ENCODE measurements at places on chromosomes 2 and 18. TPM values are rescaled to one million over a fixed set of nuclear protein-coding genes. Genes with fewer than 3 reads are reported as not detected.

The EGR4 gene
- total RNA-seq: 0.10 TPM

DNA sequence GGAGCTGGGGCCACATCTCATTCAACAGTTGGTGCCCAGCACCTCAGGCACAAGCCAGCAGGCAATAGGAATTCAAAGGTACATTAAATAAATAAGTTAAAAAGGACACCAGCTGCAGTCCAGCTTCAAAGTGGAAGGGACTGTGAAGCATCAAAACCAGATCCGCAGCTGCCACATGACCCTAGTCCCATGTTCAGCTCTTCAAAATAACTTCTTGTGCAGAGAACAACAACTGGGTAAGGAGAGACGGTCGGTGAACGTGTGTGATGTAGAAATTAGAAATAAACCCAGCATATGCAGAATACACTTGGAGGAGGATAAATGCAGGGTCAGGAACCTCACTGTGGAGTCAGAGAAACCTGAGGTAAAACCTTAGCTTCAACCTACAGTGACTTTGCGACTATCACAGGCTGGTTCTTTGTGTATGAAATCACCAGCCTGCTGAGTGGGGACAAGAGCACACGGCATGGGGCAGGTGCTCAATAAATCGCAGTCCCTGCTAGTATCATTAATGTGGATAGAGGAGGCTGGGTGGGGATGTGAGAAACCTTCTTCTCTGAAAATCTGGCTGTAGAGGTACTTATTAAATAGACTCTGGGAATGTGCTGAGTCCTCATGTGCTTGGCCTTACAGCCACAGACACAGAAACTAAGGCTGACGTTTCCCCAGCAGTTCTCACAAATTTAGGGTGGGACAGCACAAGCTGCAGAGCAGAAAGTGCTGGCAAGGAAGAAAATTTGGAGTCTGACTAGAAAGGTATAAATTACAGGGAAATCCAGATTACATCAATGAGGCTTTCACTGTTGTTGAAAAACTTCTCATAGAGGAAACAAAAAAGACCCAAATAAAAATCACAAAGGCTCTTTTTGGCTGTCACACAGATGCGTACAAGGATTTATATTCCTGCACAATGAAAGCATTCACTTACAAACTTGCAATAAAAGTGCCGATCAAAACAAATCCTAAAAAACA lies 20.7 kb downstream of the FBXO15 start:
- H3K27ac ChIP-seq: peak overlapping the region; percentile 81
- no peaks in the 10 kb centered on the region for H3K27me3 ChIP-seq
- H3K36me3 ChIP-seq: no peaks in the 10 kb centered on the region
- DNase-seq: no peak
- H3K4me1 ChIP-seq: peaks cover 9% of the 10 kb centered on the region

- no peaks in the 10 kb centered on the region for H3K27me3 ChIP-seq
- no peaks in the 10 kb centered on the region for H3K4me1 ChIP-seq
- no peak for DNase-seq
These were observed 96.8 kb downstream of the DNAH6 start for GRCh38 chr2:84613082-84613481.

The BUB1 gene
- 14.4 TPM for total RNA-seq

The ASB18 gene
- total RNA-seq: 0.50 TPM

DNA sequence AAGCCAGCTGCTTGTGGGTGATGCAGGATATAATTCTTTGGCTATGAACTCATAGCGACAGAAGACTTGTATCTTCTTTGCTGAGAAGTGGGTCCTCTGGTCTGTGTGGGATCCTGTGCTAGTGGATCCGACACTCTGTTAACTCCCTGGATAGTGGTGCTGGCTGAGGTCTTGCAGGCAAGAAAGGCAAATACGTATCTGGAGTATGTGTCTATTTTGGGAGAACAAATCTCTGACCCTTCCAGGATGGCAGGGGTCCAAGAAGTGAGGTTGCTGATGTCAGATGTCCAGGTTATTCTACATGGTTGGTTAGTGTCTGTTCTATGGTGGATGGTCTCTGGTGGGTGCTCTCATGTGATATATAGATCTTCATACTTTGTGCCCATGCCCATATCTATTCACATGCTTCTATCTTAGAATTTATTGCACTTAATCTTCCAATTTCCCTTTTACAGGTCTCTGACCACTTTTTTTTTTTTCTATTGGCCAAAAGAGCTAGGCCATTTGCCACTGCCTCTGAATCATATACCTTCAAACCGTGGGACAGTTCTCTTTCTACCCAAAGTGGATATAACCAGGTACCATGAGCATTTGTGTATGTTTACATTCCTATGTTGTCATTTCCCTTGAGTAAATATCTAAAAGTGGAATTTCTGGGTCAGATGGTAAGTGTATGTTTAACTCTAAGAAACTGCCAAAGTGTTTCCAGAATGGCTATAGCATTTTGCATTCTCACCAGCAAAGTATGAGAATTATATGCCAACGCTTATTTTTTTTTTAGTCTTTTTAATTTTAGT lies 45.1 kb upstream of the RBMS1 start:
- DNase-seq: no peak
- H3K4me1 ChIP-seq: no peaks in the 10 kb centered on the region
- no peaks in the 10 kb centered on the region for H3K27me3 ChIP-seq
- no peak overlapping the region for H3K27ac ChIP-seq
- H3K36me3 ChIP-seq: no peaks in the 10 kb centered on the region
- no peak overlapping the region for H3K4me3 ChIP-seq

DNA sequence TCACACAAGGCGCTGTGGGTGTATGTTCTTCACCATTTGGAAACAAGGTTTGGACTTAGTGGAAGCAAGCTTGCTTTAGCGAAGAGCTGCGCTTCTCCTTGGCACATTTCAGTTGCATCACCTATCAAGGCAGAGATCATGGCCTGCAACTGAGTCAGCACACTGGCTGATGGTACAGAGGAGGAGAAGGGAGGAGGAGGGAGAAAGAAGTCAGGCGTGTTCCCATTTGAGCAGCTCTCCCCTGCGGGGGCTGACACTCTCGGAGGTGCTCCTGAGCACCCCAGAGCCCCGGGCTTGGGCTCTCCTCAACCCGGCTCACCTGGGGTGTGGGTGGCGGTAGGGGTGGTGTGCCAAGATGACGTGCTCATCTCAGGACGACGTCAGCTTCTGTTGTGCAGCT lies 6.0 kb upstream of the SERPINB5 start:
- H3K4me1 ChIP-seq: no peaks in the 10 kb centered on the region
- no peaks in the 10 kb centered on the region for H3K27me3 ChIP-seq
- H3K4me3 ChIP-seq: no peak overlapping the region

DNA sequence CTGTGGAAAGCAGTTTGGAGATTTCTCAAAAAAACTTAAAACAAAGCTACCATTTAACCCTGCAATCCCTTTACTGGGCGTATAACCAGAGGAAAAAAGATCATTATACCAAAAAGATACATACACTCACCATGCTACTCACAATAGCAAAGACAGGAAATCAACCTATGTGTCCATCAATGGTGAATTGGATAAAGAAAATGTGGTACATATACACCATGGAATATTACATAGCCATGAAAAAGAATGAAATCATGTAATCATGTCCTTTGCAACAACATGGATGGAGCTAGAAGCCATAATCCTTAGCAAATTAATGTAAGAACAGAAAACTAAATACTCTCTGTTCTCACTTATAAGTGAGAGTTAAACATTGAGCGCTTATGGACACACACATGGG lies 18.6 kb downstream of the ABCA12 start:
- DNase-seq: no peak
- H3K27ac ChIP-seq: no peak overlapping the region
- no peaks in the 10 kb centered on the region for H3K36me3 ChIP-seq
- H3K4me3 ChIP-seq: no peak overlapping the region

The ZNF396 gene
- total RNA-seq: 6.8 TPM

DNA sequence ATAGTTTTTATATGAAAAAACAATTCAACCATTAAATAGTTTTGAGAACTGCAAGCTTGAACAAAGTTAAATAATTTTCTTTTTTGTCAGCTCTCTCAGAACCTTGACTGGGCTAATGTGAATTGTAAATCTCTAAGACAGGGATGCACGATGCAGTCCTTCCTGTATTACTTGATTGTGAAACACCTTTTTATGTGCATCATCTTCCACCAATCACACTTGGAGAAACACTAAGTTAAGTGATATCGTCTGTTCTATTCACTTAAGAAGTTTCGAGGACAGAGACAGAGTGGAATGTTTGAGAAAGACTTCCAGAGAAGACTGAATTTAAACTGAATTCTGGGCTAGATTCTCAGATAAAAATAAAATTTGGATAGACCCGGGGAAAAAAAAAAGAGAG lies 238.2 kb downstream of the MREG start:
- no peak for DNase-seq
- H3K27me3 ChIP-seq: no peaks in the 10 kb centered on the region
- H3K4me3 ChIP-seq: no peak overlapping the region

The STAT1 gene
- total RNA-seq: 44.1 TPM

- H3K27ac ChIP-seq: no peak overlapping the region
- H3K4me3 ChIP-seq: no peak overlapping the region
- no peak for DNase-seq
These were observed 47.0 kb downstream of the RRM2 start for GRCh38 chr2:10169581-10169980.

DNA sequence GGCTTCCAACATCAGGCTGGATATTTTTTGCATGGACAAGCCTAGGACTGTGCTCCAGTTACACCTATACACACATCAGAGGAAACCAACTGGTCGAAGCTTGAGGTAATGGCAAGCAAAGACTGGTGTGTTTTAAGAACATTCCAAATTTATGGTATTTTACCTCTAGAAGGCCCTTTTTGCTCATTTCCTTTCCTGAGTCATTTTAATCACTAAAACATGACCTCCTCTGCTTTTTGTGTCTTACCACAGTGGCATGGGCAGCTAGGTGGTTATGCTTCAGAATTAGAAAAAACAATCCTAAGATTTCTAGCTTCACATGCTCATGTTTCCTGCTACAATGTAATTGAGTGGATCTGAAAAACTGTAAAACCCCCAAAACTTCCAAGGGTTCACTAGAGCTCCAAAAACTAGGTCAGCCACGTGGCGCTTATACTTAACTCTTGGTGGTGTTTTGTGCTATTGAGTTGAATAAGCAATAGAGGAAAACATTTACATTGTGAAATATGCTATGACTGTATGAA lies 30.6 kb upstream of the CHRNA1 start:
- no peaks in the 10 kb centered on the region for H3K36me3 ChIP-seq
- no peak overlapping the region for H3K4me3 ChIP-seq
- H3K4me1 ChIP-seq: no peaks in the 10 kb centered on the region
- no peak overlapping the region for H3K27ac ChIP-seq
- no peaks in the 10 kb centered on the region for H3K27me3 ChIP-seq

DNA sequence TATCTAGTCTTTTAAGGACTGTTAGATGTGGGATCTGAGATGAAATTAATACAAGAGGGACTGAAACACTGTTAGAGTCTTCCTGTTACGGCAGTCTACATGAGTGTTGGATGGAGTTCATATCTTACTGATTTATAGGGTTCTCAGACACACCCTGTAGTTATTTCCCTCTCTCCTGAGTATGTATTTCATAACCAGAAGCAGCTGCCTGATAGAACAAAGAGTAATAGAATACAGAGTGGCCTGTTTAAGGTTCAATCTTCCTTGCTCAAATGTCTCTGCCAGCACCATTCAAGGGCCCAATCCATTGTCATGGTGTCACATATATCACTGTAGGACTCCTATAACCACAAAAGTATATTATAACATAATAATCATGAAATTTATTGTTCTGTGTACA lies 1229.1 kb upstream of the ACVR2A start:
- H3K4me3 ChIP-seq: no peak overlapping the region
- no peaks in the 10 kb centered on the region for H3K36me3 ChIP-seq
- H3K4me1 ChIP-seq: no peaks in the 10 kb centered on the region

- H3K36me3 ChIP-seq: no peaks in the 10 kb centered on the region
- no peak for DNase-seq
- no peak overlapping the region for H3K27ac ChIP-seq
- H3K4me3 ChIP-seq: no peak overlapping the region
- no peaks in the 10 kb centered on the region for H3K27me3 ChIP-seq
- no peaks in the 10 kb centered on the region for H3K4me1 ChIP-seq
These were observed 78.8 kb downstream of the VWC2L start for GRCh38 chr2:214489702-214490101.

DNA sequence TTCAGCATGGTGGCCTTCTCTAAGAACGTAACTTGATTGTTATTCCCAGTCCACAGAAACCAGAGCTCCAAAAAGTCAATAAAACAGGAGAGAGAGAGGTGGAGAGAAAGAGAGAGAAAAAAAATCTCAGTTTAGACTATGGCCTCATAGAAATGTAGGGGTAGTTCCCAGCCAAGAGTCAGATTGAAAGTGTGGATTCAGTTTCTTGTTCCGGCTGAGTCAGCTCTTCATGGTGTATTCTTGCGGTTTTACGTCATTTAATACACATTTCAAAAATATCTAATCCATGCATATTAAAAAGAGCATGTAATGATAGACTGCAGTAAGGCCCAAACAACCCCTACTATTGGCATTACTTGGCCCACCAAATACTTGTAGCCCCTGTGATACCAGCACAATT lies 303.9 kb downstream of the ETAA1 start:
- no peak overlapping the region for H3K27ac ChIP-seq
- H3K36me3 ChIP-seq: no peaks in the 10 kb centered on the region
- no peak for DNase-seq
- H3K27me3 ChIP-seq: no peaks in the 10 kb centered on the region

DNA sequence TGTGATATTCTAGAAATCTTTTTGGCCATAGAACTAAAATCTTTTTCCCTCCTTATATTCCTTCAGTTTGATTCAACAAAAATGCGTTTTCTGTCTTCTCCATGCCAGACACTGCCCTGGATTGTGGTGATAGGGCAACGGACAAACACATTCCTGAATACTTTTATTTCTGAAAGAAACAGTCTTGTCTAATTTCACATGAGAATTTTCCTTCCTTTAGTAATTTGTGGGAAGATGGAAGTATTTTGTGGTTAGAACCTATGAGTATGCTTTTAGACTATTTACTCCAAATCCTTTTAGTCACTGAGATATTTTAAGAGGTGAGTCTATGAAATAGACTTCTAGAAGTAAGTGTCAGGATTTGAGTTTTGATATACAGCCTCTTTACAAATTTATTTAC lies 49.6 kb downstream of the COL5A2 start:
- no peaks in the 10 kb centered on the region for H3K27me3 ChIP-seq
- DNase-seq: no peak
- no peak overlapping the region for H3K4me3 ChIP-seq
- no peak overlapping the region for H3K27ac ChIP-seq

DNA sequence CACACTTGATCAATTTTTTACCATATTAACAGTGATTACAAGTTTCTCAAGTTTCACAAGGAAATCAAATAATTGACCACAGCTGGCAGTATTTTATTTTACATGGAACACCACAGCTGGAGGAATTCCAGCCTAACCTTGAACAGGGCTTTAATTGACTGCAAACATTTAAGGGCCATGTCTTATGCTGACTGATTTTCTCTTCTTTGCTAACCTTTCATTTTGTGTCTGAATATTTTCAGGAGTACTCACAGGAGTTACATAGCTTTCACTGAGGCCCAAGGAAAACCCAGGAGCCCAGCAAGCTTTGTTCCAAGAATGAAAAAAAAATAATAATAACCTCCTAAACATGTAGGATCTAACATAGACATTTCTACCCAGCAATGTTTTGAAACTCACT lies 49.6 kb downstream of the FRZB start:
- peaks cover 23% of the 10 kb centered on the region for H3K27me3 ChIP-seq
- H3K36me3 ChIP-seq: no peaks in the 10 kb centered on the region
- H3K4me3 ChIP-seq: no peak overlapping the region

- H3K36me3 ChIP-seq: no peaks in the 10 kb centered on the region
- H3K4me3 ChIP-seq: no peak overlapping the region
- no peaks in the 10 kb centered on the region for H3K4me1 ChIP-seq
- DNase-seq: no peak
- no peak overlapping the region for H3K27ac ChIP-seq
These were observed 193.4 kb downstream of the PARD3B start for GRCh38 chr2:204738721-204739120.

GRCh38 chr2:223460774-223461211 lies 141.4 kb downstream of the SCG2 start:
- H3K27me3 ChIP-seq: no peaks in the 10 kb centered on the region
- no peak overlapping the region for H3K27ac ChIP-seq

Data from spinal cord (tissue), 10 donors.